Smooth muscle cell of bladder (primary cell): ENCODE measurements at places on chromosomes 16 and 17. TPM values are rescaled to one million over a fixed set of nuclear protein-coding genes. Genes with fewer than 3 reads are reported as not detected.

The UNK gene
- 10.0 and 15.1 TPM in 2 replicates for total RNA-seq

The KRTAP4-9 gene
- not detected in 2 replicates for total RNA-seq

The KIF2B gene
- not detected in 2 replicates for total RNA-seq

The DUS1L gene
- total RNA-seq: 48.6 and 57.0 TPM in 2 replicates

The DOC2A gene
- 0.28 TPM in 1 of 2 replicates, not detected in the other for total RNA-seq
